ENCODE measurements at places on chromosomes 12 and 14.

GRCh38 chr12:45774508-45775162 lies 45.1 kb downstream of the ARID2 start:
- no peak for DNase-seq

- no peak for DNase-seq
Measured at GRCh38 chr12:131196220-131196619, 242.5 kb downstream of the ADGRD1 start.

GRCh38 chr14:91264151-91265150 lies 19.9 kb upstream of the GPR68 start:
- DNase-seq, result no peak

DNA sequence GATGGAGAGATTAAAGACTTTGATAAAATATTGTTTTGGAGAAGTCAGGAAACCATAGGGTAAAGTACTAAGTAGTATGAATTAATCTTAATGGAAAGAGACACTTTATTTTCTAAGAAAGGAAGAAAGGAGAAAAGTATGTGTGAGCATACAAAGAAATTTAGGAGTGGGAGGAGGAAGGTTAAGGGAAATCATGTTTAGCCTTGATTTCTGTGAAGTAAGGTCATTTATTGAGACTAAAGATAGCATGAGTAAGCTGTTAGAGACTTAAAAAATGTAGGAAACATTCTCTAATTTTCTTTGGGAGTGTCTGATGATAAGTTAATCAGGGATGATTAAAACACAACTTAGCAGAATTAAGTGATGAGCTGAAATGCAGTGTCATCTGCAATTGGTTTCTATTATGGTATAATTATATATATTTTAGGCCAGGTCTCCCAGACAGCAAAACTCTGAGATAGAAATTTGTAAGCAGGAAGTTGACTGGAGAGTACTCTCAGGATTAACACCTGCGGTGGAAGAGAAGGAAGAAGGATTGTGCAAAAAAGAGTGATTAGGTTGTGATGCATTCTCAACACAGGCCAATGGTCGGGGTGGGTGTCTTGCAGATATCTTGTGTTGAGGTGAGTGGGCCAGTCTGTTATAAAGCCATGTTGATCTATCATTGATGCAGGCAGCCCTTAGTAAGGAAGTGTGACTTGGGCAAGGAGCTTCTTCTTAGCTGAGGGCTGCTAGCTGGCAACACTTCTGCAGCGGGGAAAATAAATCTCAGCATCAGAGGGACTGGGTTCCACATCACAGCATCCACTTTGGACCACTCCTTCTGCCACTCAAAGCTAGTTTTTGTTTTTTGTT lies 256.2 kb downstream of the AEBP2 start:
- no peak for DNase-seq

GRCh38 chr12:110742718-110743570 lies at the start of gene PPP1CC:
PPP1CC (minus strand) TSS chr12:110742891; CDS start chr12:110742707, 184 bp downstream.
- DNase-seq, result peak; percentile 67

- DNase-seq, result no peak
Measured at GRCh38 chr14:68392393-68393141, 400.3 kb downstream of the ZFP36L1 start.

DNA sequence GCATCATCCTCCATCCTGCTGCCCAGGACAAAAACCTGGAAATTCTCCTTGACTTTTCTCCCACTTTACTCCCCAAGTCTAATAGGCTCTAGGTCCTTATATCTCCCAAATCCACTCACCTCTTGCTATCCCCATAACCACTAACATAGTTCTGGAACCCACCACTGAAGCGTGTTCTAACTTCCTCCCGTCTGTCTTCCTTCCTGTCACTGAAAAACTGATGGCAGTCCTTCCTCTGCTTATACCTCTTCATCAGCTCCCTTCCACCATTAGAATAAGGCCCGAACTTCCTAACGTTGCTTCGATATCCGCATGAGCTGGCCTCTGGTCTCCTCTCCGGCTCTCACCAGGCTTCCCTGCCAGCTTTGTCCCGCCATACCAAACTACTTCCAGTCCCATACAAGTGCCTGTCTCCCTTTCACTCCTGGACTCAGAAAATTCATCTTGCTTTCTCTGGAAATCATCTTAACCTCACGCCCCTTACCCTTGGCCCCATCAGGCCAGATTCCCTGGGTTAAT lies 63.0 kb upstream of the BCL2L14 start:
- no peak for DNase-seq

DNA sequence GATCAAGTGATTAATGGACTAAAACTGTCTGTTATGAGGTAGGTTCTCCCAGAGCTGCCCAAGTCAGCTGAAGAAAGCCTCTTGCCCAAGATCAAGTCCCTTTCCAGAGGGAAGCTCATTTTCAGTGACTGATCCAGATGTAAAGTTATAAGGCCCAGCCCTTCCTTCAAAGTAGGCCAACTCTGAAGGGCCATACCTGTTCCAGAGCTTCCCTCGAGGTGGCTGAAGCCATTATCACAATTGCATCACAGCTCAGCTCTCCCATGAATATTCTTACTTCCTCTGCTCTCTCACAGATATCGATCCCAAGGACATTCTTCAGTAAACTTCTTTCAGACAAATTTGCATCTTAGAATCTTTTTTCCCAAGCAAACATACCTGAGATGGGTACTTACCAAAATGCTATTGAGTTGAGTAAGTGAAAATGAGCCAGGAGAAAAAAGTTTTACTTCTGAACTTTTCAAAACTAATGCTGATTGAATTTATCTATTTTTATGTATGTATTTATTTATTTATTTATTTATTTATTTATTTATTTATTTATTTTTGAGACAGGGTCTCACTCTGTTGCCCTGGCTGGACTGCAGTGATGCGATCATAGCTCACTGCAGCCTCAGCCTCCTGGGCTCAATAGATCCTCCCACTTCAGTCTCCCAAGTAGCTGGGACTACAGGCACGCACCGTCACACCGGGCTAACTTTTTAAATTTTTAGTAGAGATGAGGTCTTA lies 42.6 kb upstream of the USP15 start:
- no peak for DNase-seq

DNA sequence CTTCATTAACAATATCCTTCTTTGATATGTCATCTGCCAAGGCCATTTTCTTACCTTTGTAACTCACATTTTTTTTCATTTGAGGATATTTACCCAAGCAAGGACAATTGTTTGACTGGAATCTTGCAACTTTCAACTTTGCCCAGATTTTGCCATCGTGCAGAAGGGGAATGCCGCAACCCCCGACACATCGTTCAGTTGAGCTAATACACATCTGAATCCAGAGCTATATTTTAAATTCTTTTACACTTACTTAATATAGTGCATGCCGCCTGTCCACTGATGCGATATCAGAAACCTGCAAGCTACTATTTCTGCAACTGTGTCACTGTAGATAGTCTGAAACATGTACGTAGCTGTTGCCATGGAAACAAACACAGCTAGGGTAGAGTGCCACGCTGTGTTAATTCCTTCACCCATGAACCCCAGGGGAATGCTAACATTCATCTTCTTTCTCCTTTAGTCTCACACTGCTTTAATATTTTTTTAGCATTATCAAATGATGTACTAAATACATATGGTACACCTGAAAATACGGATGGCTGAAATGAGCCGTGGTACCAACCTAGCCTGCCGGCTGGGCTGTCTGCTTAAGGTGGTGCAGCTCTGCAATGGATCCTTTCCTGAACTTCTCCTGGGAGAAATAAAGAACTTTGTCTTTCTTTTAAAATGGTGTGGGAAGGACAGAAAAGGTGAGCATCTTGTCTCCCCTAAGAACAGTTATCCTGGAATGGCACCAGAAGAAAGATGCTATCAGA lies 77.0 kb upstream of the FOXN3 start:
- no peak for DNase-seq

DNA sequence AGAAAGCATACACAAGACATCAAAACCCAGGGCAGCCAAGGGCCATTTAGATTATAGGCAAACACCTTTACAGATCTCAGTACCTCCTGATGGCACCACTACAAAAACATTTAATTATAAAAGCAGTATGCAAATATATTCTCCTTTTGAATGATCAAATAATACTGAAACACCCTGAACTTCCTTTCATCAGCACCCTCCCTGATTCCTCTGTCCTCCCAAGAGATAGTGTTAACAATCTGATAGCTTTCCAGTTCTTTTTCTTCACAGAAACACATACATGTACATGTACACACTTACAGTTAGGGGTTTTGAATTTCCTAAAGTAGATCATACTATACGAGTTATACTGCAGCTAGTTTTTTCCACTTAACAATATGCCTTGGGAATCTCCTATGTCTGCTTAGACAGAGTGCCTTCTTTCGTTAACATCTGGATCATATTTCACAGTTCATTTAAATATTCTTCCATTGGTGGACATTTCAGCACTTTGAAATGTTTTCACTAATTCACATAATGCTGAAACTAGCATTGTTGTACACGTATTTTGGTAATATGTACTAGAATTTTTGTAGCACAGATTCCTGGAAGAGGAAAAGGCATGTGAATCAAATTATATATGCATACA lies 35.2 kb downstream of the TDG start:
- no peak for DNase-seq

DNA sequence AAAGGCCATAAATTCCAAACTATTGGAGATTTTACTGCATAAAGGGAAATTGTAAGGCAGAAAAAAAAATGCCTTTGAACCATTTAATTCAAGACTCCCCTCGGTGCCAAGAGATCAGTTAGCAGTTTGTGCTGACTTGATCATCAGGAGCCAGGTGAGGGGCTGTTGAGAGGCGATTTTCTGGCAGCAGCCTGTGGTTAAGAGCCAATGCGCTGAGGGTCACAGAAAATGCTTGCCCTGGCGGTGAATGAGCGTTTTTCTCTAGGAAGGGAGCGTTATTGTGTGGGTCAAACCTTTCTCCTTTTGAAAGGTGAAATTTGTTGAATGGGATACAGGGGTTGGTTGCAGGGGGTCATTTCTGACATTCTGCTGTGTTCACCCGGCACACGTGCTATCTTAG lies 4.7 kb downstream of the SRRM4 start:
- DNase-seq, result no peak

DNA sequence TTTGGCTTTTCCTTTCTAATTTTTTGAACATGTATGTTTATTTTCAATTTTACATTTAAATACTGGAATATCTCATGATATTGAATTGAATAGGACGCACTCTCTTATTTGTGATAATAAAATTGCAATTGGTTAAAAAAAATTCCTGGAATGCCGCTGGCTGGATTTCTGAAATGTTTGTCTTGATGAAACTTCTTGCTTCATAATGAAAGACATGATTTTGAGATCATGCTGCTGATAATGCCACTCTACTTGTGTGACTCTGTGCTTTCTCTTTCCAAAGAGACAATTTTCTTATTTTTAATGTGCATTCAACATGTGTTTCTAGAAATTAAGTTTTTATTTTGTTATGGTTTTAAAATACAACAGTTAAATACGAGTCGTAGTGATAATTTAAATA lies 465.7 kb upstream of the FAR2 start:
- DNase-seq, result no peak

- no peak for DNase-seq
Measured at GRCh38 chr14:58826845-58827686, 189.3 kb downstream of the DACT1 start.

DNA sequence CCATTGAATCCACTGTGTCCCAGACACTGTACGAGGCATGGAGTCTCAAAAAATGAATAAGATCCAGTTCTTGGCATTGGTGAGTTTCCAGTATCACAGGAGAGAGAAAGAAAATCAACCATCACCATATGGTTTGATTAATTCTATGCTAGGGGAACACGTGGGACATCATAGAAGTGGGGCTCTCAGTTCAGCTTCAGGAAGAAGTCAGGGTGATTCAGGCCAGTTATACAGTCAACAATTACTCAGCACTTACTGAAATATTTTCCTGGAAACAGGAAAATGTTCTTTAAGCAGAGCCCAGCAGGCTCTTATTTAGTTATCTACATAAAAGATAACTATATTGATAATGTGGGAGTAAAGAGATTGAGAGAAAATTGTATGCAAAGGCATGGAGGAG lies 407.2 kb downstream of the NOVA1 start:
- no peak for DNase-seq

DNA sequence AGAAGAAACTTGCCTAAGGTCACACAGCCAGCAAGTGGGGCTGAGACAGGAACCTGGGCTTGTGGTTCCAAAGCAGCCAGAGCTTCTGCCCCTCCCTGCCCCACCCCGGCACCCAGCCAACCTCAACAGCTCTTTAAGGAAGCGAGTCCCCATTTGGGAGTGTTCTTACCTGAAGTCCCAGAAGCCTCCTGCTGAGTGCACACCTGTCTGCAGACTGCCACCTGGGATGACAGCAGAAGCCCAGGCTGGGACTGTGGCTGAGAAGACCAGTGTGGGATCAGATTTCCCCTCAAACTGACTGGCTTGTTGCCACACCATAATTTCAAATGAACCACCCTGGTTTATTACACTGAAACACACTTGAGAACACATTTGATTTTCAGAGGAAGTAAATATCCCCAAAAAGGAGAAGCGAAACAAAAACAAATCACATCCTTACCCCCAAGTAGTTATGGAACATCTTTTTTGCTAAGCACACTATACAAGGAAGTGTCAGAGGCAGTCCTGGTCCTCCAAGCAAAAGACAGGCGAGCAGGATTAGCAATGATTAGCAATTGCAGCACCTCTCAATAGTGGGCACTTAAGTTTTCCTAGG lies 6.3 kb upstream of the RIN3 start:
- DNase-seq, result no peak

DNA sequence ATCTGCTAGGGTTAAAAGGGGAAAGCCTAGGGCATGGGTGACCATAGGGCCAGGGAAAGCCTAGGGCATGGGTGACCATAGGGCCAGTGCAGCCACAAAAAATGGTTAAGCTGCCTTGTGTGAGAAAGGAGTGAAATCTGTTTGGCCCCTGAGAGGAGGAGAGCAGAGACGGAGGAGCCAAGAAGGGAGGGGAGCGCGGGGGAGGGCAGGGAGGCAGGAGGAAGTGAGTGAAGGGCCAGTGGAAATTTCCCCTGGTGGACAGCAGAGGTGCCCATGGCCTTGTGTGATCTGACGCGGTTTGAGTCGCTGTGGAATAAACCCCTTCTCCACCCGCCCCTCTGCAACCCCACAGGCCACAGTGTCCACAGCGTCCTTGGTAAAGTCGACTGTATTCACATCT lies 618 bp upstream of the AQP6 start:
- DNase-seq, result no peak

DNA sequence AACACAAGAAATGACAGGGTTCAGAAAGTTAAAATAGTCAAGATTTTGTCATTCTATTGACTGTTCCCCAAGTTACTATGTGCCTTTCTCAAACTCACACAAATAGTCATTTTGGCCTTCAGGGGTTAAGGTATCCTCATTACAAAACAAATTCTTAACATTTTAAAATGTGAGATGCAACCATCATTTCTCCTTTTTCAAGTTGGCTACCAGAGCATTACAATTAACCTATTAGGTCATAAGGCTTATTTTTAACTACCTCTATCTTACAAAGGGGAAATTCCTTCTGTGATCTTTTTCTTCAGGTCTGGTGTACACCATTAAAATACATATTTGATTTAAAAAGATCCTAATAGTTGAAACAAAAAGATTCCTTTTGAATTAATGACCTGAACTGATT lies 61.2 kb downstream of the SLC38A1 start:
- no peak for DNase-seq
